SHP77 treated with DMSO at 0.1 percent for 48 hours (cell line): ENCODE measurements at places on chromosomes 1 and 21.

DNA sequence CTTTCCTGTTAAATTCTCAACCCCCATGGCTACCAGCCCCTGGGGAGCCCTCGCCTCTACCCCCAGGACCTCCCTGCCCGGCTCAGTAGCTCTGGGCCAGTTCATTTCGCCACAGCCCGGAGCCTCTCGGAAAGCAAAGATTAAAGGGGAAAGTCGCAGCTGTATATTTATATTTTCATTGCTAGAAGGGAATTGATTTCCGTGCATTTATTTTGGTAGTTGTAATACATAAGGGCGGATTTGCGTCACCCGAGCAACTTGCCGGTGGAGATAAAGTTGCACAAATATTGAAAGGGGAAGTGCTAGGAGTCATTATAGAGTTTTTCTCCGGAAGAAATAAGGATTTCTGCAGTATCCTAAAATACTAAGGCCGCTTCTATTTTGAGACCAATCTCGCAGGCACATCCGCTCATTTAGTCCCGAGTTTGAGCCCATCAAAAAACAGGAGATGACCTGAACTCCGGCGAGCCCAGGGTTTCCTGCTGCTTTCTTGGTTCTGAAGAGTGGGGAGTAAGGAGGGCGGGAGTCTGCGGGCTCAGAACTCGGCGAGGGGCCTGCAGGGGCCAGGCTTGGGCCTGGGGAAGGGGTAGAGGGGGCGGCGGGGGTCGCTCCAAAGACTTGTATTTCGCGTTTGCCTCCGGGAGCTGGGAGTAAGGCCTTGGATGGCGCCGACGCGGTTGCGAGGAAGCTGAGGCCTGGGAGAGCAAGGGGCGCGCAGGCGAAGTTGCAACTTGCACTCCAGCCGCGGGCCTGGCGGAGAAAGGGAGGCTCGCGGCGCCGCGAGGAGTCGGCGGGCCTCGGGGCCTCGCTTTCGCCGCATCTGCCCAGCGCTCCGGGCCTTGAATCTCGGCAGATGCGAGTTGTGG is 2.5 kb upstream of the HLX start:
- DNase-seq, result no peak

- DNase-seq, result no peak
Observed at GRCh38 chr1:99534638-99534930, 111.3 kb upstream of the PALMD start.

DNA sequence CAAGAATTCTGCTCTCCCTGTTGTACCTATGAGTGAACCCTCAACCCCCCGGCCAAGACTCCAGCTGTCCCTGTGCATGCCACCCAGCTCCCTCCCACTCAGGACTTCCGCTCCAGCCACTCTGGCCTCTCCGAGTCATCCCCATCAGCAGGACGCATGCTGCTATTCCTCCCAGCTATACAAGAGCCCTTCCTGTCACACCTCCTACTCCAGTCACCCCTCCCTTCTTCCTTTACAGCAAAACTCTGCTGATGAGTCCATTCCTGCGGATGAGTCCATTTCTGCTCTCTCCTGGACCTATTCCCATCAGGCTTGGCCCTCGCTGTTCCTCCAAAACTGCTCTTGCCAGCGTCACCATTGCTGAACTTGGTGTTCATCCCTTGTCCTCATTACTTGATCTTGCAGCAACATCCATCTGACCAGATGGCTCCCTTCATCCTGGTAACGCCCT is 42.2 kb downstream of the H3-3A start:
- no peak for DNase-seq

DNA sequence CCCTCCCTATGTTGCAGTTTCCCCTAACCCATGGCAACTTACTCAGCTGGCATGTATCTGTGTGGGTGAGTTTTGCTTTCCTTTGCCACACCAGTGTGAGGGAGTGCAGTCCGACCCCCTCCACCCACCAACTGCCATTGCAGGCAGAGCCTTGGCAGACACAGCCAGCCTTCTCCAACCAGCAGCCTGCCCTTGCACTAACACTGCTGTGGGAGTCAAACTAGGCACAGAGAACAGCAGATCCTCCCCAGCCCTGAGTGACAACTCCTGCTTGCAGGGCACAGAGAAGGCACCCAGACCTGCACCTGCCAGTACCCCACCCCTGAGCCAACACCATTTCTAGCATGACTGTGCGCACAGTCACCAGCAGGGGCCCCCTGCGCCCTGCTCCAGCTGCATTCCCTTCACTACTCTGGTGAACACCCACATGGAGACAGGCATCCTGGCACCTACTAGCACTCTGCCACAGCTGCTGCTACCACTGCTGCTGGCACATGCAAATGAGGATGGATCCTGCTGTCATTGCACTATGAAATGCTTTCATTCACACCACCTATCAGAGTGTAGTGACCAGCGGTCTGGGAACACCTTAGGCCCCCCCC is 98.4 kb downstream of the MAGI3 start:
- DNase-seq, result no peak

DNA sequence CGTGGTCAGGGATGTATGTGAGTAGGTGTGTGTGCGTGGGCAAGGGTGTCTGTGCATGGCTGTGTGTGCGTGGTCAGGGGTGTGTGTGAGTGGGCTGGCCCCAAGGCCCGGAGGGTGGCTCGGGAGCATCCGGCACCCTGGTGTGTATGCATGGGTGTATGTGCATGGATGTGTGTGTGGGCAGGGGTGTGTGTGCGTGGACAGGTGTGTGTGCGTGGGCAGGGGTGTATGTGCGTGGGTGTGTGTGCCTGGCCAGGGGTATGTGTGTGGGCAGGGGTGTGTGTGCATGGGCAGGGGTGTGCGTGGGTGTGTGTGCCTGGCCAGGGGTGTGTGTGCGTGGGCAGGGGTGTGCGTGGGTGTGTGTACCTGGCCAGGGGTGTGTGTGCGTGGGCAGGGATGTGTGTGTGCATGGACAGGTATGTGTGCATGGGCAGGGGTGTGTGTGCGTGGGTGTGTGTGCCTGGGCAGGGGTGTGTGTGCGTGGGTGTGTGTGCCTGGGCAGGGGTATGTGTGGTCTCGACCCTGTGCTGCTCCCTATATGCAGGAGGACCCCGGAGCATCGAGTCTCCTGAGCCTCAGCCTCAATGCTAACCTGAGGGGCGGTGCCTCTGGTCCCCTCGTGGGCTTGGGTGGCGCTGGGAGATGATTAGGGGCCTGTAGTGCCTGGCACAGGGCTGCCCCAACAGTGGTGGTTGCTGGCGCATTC is 16.3 kb downstream of the ARHGEF16 start:
- no peak for DNase-seq

- DNase-seq, result no peak
Observed at GRCh38 chr1:206094024-206094423, 23.2 kb downstream of the AVPR1B start.

- DNase-seq, result no peak
Observed at GRCh38 chr1:57111175-57111574, 145.4 kb upstream of the C8B start.

DNA sequence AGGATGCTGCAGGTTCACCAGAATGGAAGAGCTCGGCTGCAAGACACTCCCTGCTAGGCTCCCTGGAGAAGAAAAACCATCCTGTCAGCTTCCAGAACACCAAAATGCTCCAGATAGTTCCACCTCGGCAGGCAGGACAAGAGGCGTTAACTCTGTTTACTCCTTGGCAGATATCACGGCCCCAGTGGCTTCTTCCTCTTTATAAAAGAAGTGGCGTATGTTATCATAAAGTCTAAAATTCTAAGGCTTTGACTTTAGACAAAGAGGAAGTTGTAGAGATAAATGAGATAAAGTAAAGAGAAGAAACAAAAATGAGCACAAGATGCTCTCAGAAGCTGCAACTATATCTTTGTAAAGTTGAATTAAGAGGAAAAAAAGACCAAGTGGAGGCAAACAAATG is 24.3 kb upstream of the MTF1 start:
- DNase-seq, result no peak

GRCh38 chr1:95286479-95286878 is 52.5 kb downstream of the RWDD3 start:
- no peak for DNase-seq
